ENCODE measurements at places on chromosomes 6 and 20. TPM values are rescaled to one million over a fixed set of nuclear protein-coding genes. Genes with fewer than 3 reads are reported as not detected.

DNA sequence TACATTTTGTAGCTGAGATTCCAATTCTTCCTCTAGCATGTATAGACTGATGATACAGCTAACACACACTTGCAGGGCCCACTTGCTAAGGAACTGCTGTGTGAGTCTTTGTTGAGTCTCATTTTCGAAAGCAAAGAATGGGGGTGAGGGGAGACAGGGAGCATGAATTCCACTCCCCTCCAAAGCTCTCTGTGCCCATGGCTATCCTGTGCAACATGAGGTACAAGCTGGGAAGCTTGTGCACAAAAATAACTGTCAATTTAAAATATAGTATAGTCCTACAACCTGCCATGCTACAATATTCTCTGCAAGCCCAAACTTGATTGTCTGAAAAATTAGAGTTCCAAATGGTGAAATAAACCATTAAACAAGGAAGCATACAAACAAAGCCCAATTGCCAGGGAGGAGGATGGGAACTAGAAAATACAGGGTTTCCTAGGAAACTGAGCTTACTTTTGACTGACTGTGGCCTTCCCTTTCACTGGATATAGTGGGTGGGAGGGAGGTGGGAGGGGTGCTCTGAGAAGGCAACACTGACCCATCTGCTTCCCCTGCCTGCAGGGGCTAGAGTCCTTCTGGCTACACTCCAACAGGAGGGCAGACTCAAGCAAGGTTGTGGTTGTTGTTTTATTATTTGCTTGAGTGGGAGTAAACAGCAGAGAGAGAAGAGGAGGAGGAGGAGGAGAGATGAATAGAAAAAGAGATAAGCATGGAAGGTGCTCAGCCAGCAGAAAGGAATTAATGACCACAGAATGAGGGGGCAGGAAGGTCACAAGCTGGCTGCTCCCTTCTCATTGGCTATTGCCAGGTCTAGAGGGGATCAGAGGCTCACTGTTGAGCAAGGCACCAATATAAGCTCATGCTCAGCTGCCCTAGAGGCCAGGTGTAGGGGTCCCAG, 84.6 kb downstream of the FYN start:
- no peak for DNase-seq
- H3K36me3 ChIP-seq: peaks cover 37% of the 10 kb centered on the region
- no peak overlapping the region for H3K4me3 ChIP-seq
- H3K27me3 ChIP-seq: no peaks in the 10 kb centered on the region

DNA sequence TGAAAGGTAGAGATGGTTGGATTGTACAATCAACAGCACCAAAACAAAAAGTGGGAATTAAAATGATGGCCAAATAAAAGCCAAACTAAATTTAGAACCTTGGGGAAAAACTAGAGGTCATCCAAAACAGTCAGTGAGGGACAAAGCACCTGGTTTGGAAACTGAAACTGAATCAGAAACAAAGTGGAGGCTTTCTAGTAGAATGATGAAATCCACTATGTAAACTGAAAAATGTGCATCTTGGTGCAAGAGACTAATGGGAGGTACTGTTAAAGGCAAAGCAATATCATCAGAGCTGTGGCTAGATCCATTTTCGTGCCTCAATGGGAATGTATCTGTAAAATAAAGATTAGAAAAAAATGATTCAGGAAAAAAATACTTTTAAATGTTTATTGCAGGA, 380.0 kb upstream of the GJE1 start:
- no peak overlapping the region for H3K27ac ChIP-seq
- DNase-seq: no peak
- H3K27me3 ChIP-seq: no peaks in the 10 kb centered on the region

DNA sequence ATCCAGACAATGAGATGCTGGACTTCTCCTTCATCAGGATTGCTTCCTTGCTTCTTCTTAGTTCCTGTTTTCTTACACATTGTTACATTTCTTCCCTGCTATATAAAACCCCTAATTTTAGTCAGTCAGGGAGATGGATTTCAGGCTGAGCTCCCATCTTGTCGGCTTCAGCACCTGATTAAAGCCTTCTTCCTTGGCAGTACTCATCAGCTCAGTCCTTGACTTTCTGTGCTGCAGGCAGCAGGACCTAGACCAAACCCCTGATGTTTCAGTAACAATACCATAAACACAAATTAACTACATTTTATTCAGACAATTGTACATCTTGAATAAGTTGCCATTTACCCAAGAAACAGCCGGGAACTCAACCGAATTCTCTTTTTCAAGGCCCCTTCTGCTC, 156.4 kb upstream of the RREB1 start:
- DNase-seq: no peak
- no peak overlapping the region for H3K4me3 ChIP-seq
- peaks cover 1% of the 10 kb centered on the region for H3K27me3 ChIP-seq
- no peaks in the 10 kb centered on the region for H3K36me3 ChIP-seq

DNA sequence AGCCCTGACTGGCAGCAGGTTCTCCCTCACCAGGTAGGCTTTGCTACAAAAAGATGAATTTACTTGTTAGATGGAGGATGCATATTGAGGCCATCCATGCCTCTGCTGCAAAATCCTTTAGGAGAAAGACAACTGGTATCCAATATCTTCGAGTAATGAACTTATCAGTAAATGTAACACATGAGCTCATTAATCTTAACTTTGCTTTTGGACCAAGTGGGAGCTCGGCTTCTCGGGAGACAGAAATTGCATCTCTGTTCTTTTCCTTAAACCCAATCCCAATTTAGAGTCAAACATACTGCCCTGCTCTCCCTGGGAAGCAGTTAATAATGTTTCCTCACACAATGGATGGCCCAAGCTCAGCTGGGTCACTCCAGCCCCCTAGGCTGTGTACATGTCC, 330.5 kb downstream of the ZFAND3 start:
- no peaks in the 10 kb centered on the region for H3K4me1 ChIP-seq
- no peak for DNase-seq
- H3K27me3 ChIP-seq: no peaks in the 10 kb centered on the region
- no peak overlapping the region for H3K27ac ChIP-seq

The DYNLT2 gene
- 2.1 TPM for total RNA-seq

- no peaks in the 10 kb centered on the region for H3K27me3 ChIP-seq
- no peaks in the 10 kb centered on the region for H3K4me1 ChIP-seq
- no peaks in the 10 kb centered on the region for H3K36me3 ChIP-seq
- no peak for DNase-seq
Observed at GRCh38 chr6:75180864-75181263, 25.0 kb downstream of the COL12A1 start.

The TTBK1 gene
- 1.5 TPM for total RNA-seq

The FNDC11 gene
- total RNA-seq: 0.27 TPM

GRCh38 chr20:38278131-38278530, 17.6 kb upstream of the KIAA1755 start:
- H3K27me3 ChIP-seq: no peaks in the 10 kb centered on the region
- H3K27ac ChIP-seq: no peak overlapping the region
- H3K4me3 ChIP-seq: no peak overlapping the region
- no peaks in the 10 kb centered on the region for H3K4me1 ChIP-seq
